BE2C (cell line): ENCODE measurements at places on chromosomes 1 and 21.

- peak; percentile 56 for DNase-seq
Measured at GRCh38 chr1:109089242-109090015, 1.1 kb upstream of the TMEM167B start.

DNA sequence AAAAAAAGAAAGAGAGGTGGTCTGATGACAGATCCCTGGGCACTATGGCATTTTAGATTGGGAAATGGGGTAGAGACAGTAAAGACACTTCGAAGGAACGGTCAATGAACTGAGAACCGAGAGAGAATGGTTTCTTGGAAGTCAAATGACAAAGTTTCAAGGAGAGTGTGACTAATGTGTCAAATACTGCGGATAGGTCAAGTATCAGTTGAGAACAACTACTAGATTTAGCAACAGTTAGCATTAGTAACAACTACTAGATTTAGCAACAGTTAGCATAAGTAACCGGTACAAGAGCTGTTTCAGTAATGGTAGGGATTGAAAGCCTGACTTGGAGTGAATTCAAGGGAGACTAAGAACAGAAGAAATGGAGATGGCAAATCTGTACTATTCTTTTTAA lies 35.0 kb downstream of the UROD start:
- no peak for DNase-seq

- no peak for DNase-seq
Measured at GRCh38 chr1:167704715-167705114, 17.1 kb upstream of the MPZL1 start.

DNA sequence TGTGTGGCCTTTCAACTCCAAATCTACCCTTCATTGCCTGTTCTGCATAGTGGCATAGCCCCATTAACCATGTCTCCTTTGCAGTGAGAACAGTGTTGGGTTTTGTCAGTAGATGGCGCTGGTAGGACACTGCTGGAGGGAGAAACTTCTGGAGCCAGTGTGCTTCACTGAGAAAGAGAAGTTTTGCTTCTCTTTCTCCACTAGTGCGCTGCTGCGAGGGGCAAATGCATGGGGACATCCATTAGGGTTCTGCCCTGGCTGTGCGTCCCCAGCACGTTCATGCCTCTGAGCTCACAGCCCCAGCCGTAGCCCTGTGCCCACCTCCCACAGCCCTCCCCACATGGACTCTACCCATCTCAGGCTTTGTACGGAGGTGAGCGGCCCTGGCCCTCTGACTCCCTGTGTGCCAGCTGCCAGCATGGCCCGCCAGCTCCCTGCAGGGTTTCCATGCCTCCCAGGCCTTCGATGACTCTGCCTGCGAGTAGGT lies 53.1 kb downstream of the RIMS3 start:
- peak; percentile 65 for DNase-seq

DNA sequence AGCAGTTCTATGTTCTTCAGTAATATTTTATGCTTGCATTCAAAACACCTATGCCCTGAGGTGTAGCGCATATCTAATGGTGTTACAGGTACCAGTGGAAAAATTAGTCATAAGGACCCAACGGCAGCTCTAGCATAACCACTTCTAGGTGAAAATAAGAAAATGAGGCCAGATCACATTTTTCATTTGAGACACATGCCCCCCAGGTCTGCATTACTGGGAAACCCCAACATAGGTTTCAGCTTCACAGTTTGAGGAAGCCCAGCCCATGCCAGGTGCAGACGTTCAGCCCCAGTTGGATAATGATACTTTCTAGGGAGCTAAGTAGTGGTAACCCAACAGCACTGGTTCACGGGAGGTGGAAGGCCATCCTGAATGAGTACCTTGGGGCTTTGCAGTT lies 129.8 kb downstream of the CNIH3 start:
- DNase-seq, result no peak

DNA sequence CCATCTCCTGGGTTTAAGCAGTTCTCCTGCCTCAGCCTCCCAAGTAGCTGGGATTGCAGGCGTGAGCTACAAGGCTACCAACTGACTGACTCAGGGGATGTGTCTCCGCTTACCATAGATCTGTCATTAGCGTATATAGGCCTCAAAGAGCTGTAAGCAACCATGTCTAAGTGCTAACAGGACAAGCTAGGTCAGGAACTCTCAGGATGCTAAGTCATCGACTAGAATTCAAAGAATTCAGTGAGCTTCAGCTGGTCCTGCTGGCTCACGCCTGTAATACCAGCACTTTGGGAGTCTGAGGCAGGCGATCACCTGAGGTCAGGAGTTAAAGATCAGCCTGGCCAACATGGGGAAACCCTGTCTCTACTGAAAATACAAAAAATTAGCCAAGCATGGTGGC lies 29.5 kb downstream of the CAPN2 start:
- no peak for DNase-seq

DNA sequence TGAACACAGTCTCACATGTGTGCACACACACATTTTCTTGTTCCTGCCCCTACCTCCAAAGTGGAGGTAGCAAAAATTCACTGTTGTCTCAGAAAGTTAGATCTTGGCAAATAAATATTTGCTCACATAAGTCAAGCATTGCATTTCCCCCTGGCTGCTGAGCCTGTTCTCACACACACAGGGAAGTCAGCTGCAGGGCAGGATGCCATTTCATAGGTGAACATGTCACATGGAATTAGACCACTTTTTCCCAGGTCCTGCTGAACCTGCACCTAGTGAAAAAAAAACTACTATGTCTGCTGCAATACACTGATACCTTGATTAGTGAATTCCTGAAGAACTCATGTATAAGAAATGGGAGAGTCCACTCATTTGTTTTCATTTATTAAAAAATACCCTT lies 5.3 kb upstream of the CD55 start:
- DNase-seq, result no peak

DNA sequence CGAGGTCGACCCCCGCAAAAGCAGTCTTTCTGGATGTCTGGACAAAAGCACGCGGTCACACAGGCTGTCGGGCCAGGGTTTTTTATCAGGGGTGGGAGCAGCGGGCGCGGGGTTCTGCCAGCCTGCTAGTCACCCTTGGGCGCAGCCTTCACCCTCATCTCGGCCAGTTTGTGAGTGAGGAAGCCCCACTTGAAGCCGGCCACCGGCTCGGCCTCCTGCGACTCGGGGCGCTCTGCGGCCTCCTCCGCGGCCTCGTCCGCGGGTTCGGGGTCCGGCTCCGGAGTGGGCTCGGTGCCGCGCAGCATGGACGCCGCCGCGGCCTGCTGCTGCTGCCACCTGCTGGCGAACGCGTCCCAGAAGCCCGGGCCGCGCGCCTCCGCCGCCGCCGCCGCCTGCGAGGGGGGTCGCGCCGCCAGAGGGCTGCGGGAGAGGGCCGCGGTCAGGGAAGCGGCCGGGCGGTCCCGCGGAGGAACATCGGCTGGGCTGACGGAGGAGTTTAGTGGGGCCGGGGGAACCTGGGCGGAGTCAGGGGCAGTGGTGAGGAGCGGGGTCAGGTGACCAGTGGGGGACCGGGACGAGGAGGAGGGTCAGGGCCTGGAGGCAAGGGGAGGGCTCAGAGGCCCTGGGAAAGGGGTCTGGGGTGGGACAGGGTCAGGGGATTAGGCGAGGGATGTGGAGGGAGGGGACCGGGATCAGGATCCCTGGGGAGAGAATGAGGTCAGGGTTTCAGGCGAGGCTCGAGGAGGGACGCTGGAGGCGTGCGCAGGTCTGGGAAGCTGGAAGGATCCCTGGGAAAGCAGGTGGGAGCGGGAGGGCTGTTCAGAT lies 4.5 kb downstream of the C1orf232 start:
- peak; percentile 46 for DNase-seq

- DNase-seq, result no peak
Measured at GRCh38 chr1:202329891-202330290, 11.8 kb downstream of the UBE2T start.

DNA sequence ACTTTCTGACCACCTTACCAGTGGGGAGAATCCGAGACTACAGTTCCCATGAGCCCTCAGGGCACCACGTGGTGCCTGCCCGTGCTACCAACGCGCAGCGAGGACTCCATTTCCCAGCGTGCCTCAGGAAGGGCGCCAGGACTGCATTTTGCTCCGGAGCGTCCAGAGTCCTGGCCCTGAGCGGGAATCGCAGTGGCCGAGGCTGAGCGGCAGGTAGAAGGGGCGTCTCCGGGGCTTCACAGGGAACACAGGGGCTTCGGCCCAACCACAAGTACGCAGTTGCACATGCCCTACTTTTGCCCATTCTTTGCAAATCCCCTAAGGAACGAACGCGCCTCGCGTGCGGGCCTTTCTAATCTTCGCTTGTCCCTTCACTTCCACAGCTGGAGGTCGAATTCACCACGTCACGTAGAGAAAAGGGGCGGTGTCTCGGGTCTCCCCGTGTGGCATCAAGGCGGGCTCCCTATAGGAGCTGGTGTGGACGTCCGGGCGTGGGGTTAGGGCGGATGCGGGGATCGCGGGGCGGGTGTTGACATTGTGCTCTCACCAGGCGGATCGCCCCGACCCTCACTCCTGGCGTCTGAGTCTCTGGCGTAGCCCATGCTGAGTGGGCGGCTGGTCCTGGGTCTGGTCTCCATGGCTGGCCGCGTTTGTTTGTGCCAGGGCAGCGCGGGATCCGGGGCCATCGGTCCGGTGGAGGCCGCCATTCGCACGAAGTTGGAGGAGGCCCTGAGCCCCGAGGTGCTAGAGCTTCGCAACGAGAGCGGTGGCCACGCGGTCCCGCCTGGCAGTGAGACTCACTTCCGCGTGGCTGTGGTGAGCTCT lies at the start of gene BOLA1:
Gene BOLA1, plus strand, starts transcription at position 109 of the 825 bp plus-strand sequence. Its CDS starts 492 bp downstream, at position 601.
- peak; percentile 96 for DNase-seq

DNA sequence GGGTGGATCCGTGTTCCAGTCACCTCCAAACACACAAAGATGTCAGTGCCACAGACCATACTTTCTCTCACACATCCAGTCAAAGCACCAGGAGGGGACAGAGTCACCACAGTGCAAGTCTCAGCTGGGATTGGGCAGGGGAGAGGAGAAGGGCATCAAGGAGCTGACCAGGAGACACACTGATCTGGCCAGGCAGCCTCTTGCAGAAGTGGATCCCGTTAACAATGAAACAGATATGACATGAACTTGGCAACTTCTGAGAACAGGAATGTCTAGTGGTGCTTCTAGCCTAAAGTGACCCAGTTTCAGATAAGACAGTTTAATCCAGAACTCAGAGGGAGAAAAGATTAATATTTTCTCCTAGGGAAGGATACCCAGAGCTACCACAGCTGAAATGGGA lies 71.0 kb downstream of the HIVEP3 start:
- no peak for DNase-seq

DNA sequence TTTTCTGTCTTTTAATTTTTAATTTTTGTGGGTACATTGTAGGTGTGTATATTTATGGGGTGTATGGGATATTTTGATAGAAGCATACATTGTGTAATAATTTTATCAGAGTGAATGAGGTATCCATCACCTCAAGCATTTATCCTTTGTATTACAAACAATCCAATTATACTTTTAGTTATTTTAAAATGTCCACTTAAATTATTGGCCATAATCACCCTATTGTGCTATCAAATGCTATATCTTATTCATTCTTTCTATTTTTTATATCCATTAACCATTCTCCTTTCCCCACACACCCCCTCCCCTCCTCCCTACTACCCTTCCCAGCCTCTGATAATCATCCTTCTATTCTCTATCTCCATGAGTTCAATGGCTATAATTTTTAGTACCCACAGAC lies 70.2 kb upstream of the TSHB start:
- DNase-seq, result no peak

DNA sequence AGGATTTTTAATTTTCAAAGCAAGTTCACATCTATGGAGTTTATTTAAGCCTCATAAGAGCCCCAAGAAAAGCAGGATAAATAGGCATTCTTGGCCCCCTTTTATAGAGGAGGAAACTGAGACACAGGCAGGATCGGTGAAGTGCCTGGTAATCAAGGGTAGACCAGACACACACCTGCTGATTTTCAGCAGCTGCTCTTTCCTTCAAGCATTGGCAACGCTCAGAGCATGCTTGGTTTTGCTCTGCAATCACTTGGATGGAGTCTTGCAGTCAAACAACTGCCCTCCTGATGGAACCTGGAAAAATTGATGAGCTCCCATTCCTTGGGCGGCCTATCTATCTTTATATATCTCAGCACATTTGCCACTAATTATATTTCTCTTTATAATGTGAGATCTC lies 478.9 kb upstream of the CAMK1G start:
- DNase-seq, result no peak

GRCh38 chr1:30807318-30808066 lies 49.9 kb upstream of the LAPTM5 start:
- peak; percentile 79 for DNase-seq

GRCh38 chr1:218872026-218872425 lies 301.7 kb upstream of the LYPLAL1 start:
- no peak for DNase-seq

DNA sequence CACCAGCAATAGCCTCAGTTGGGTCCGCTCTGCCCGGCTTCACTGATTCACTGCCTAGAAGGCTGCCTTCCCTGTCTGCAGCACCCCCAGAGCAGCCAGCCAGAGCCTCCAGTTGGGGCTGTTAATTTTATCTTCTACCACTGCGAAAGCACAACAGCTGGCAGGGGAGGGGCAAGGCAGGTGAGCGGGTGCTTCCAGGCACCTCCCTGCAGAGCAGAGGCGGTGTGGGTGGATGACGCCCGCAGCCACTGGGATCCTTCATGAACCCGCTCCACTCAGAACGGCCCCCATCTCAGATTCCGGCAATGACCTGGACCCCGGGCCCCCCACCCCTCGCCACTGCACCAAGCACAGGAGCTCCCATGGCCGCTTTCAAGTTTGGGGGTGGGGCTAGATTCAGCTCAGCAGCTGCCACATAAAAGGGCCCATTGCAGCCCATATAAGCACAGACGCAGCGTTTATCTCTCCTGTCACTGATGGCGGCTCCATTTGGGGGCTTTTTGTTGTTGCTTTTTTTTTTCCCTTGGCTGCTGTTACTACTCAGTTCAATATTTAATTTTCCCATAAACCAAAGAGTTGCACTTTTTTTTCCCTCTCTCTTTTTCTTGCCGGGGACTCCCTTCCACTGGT lies 128.0 kb upstream of the KLHDC7A start:
- DNase-seq, result no peak

DNA sequence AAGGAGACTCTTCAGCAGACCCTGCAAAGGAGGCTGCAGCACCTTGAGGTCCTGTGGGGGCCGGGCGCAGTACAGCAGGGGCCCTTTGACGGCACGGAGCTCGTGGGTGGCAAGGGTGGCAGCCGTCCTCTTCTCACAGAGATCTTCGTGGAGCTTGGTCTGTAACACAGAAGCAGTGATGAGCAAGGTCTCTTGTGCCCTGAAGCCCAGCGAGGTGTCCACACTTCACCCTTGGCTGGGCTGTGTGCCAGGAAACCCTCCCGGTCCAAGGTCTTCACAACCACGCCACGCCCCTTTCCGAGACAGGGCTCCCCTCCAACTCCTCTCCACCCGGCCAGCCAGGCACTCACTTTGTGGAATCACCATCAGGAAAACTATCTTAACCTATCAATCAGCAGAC lies 11.3 kb downstream of the LRRC47 start:
- DNase-seq, result no peak

GRCh38 chr1:117398957-117399356 lies 31.7 kb downstream of the MAN1A2 start:
- DNase-seq, result no peak

GRCh38 chr1:53696990-53697389 lies 42.0 kb downstream of the GLIS1 start:
- DNase-seq, result no peak

GRCh38 chr1:239031310-239031709 lies 355.1 kb upstream of the CHRM3 start:
- DNase-seq, result no peak
